ENCODE measurements at places on chromosomes 7 and 10. TPM values are rescaled to one million over a fixed set of nuclear protein-coding genes. Genes with fewer than 3 reads are reported as not detected.

DNA sequence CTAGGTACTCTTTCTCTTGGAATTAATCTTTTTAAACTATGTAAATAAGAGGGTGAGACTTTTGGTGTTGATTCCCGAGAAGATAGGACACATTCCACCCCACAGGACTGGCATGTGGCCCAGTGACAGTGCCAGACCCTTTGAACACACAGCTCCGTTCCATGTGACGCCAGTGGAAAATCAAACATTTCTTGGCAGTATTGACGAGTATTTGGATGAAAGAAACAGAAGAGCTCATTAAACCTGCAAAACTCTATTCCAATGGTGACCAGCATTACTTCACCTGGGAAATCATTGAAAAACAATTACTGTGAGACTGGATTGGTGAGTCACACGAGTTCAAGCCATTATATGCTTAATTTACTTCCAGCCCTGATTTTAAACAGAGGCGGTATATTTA is 25.8 kb downstream of the AKR1E2 start:
- no peak for DNase-seq

DNA sequence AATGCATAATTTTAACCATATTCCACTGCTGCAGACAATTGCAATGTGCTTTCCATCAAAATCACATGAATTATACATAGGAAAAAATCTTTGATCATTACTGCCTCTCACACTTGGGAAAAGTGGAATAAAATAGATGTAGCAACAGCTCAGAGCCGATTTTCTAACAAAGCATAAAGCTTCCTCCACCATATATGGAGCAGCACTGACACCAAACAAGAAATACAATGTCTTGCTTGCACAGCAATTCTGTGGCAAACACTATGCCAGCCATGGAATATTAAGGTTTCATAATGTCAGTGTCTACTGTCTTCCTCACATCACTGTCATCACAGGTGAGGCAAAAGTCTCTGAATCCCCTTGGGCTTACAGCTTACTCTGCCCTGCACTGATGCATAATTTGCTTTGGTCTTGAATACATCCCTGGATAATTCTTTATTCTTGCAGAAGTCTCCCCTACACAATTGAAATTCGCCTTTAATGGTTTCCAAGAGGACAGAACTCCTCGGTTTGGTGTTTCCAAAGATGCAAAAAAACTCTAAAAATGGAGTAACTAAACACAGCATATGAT is 198.5 kb downstream of the CACNA2D1 start:
- DNase-seq = no peak

DNA sequence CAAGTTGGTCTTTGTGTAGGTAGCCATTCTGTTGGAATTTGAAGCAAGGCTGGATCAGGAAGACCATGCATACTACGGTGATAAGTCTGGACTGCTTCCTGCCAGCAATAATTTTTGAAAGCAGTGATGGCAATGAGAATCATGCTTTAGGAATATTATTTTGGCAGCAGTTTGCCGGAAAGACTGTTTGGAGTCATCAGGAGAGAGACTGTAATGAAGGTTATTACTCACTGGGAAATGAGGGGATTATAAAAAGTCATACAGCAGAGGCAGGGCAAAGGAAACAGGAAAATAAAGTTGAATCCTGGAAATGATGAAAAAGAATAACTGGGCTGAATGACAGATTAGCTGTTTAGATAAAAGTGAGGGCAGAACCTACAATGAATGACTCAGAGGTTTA is 1136.8 kb upstream of the AUTS2 start:
- no peak for DNase-seq

DNA sequence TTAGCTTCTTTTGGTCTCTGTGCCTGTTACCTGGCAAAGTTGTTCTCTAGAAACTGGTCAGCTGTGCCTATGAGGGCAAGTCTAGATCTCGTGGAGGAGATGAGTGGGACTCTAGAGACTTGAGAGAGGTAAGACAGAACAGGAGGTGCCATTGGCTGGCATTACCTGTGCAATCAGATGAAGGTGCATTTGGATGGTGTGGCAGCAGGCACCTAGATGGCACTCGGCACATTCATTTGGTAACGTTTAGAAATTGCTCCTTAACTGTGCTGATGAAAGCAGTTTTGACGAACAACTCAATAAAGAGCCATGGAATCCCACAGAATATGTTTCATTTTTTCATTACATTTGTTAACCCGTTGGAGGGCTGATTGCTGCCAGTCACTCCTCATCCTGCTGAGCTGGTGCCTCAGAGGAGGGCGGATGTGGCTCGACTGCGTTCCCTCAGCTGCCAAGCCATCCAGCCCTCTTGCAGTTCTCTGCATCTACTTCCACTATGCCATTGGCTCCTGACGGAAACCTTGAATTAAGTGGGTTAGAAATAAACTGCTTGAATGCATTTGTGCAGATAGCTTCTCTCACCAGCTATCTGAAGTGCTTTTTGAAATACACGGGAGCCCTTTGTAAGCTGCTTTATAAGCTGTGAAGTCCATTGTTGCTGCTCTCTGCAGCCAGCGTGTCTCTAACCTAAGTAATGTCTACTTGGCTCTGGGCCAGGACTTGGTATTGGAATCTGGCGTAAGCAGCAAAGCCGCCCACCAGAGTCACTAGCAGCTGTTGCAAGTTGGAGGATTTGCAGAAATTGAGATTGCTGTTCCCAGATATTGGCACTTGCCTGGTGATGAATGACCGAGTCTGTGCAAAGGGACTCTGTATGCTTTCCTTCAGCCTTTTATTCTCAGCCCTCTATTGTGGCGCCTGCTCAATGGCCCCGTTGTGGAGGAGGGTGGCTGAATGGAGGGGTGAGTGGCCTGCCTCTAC is 87.4 kb downstream of the LRRC4 start:
- DNase-seq = no peak

GRCh38 chr10:45179691-45180090 is 135.7 kb downstream of the OR13A1 start:
- DNase-seq = no peak

DNA sequence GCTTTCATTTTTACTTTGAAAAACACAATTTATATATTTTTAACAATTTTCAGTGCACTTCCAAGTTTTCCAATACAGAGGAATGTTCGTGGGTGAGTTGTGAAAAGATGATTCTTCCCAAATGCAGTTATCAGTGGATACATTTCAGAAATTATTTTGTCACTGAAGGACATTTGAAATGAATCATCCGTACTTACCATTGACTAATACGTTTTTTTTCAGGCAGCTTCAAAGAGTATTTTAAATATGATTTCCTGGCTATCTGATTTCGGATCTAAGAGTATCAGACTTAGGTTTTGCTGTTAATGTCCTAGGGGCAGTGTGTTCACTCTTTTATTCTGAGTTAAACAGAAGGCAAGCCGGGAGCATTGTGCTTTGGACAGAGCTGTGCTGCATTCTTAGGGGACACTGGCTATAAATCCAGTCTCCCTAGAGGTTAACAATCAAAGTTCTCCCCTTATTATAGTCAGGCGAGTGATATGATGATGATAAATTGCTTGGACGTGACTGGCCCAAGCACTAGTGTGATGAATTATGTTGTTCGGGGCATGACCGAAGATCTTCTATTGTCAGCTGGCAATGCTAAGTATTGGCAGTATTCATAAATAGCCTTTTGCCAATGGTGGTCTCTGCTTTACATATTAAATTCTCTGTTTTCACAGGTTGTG is 4.5 kb downstream of the PTER start:
- no peak for DNase-seq

DNA sequence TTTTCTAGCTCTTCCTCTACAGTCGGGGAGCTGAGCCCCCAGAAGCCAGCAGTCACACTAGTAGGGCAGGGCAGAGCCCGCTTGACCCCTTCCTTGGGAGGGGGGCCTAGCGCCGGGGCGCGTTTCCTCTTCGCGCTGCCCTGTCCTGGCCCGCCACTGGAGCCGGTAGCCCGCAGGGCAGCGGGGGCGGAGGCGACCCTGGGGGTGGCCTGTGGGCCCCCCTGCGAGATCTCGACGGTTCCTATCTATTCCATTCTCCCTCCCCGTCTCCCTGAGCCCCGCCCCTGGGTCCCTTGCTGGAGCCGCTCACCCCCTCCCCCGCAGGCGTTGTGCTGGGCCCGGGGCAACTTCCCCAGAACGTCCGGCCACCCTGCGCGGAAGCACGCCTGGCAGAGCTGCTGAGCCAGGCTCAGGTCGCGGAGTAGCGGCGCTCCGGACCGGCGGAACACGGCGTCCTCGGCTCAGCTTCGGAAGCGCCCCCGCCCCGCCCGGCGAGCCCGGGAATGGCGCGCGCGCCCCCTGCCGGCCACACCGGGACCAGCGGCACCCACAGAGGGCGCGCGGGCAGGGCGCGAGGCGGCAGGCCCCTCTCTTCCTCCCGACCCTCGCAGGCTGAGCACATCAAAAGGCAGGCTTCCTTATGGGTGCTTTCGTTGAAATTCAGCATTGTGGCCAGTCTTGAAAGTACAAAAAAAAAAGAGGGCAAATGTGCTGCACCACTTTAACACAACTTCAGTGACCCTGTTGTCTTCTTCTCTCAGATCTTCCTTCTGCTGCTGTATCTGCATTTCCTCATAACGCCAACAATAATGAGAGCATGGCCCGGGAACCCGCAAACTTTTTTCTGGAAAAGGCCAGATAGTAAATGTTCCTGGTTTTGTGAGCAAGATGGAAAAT is 327.6 kb downstream of the TNS3 start:
- no peak for DNase-seq

- no peak for DNase-seq
Observed at GRCh38 chr7:65448816-65449504, 75.3 kb downstream of the ZNF92 start.

GRCh38 chr10:92664322-92664721 is 25.4 kb upstream of the HHEX start:
- DNase-seq = no peak

DNA sequence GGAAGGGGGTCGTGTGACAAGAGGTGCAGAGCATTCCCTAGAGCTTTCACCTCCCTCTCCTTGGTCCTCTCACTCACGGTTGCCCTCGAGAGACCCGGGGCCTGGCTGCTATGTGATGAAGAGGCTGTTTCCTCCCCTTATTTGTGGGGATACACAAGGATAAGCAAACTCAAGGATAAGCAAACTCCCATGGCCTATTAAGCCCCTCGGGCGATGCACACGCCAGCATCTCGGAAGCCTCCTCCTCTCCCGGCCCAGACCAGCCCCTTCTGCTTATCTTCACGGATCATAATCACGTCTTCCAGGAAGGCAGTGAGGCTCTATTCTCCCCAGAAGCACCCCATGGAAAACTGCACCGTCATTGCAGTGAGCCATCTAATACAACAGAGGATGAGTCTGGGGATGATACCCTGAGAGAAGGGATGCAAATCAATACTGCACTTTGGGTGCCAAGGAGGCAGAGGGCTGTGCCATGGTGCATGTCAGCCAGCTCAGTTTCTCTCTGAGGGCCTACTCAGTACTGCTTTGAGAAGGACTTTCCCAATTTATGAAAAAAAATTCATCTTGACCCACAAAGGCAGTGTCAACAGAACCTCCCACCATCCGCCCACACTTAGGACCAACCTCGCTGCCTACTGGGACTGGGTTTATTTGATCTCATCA is 22.2 kb downstream of the TMEM273 start:
- no peak for DNase-seq

DNA sequence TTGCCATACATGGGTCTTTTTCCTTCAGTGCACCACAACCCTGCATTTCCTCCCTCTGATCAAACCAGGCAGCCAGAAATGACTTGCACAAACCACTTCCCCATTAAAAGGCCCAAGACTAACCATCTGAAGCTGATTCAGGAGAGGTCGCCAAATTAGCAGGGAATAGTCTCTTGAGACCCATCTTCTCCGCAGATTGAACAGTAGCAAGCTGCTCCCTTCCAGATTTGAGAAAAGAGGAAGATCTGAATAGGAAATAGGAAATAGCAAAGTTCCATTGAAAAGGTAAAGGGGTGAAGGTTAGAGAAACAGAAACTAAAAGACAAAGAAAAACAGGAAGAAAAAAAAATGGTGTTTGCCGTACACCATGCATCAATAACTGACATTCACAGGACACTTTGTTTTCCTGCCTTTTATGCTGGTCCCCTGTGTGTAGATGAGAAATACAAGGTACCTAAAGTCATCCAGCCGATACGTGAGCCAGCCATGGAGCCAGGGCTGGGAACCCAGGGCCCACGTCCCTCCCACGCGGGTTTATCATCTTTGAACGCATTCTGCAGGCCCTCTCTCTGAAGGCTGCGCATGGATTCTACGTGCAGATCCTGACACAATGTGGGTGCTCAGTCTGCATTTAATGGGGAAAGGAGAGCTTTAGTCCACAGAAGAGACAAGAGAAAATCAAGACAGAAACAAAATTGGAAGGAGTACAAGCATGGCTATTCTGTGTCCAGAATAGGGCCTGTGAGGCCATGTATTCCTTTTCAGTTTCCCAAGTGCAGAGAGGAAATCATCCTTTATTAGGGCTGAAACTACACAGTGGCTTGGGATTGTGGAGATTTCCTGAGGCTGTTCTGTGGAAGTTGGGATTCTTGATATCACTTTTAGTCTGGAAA is 268.4 kb upstream of the NPVF start:
- no peak for DNase-seq

- DNase-seq = no peak
Observed at GRCh38 chr7:82789883-82790609, 346.5 kb upstream of the CACNA2D1 start.

VSTM4 gene
- total RNA-seq = 0.35 TPM

ENO4 gene
- not detected for total RNA-seq
